ENCODE measurements at places on chromosomes 13 and 19. TPM values are rescaled to one million over a fixed set of nuclear protein-coding genes. Genes with fewer than 3 reads are reported as not detected.

The MISP3 gene
- total RNA-seq = 4.2 TPM

The CGB3 gene
- not detected for total RNA-seq

The KLC3 gene
- total RNA-seq = 0.72 TPM

The CBY2 gene
- not detected for total RNA-seq

Data from A549 treated with CpdA at 1 μM for 4 hours (cell line).